Stimulated activated CD4-positive, alpha-beta T cell treated with anti-CD3 and anti-CD28 coated beads, Interleukin-4, amount 100 ng/mL, for 48 hours (primary cell): ENCODE measurements at places on chromosomes 12 and 14.
A peak's percentile ranks its signal among the peaks of the same experiment; 100 is the strongest.

DNA sequence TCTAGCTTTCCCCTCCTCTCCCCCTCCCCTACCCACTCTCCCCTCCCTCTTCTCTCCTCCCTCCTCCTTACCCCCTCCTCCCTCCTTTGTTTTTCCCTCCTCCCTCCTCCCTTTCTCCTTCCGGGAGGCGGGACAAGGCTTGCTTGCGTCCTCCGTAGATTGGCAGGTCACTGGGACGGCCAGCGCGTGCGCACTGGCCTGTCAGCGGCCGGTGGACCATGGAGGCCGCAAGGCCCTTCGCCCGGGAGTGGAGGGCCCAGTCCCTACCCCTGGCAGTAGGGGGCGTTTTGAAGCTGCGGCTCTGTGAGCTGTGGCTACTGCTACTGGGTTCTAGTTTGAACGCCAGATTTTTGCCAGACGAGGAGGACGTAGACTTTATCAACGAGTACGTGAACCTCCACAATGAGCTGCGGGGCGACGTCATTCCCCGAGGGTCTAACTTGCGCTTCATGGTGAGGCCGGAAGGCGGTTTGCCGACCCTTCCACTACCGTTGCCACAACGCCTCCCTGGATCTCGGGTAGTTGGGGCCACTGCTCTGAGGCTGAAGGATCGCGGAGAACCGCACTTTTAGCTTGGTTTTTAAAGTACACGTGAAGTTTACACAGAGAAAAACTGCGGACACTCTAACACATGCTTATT lies at the start of gene GLIPR1L2:
GLIPR1L2 (plus strand) TSS at position 191 of the 640 bp plus-strand sequence; CDS start at position 219, 28 bp downstream.
- peak; percentile 82 for DNase-seq

GRCh38 chr14:94394581-94395207 lies 6.3 kb upstream of the SERPINA1 start:
- DNase-seq, result no peak

GRCh38 chr14:36947362-36947761 lies 225.0 kb downstream of the SLC25A21 start:
- DNase-seq, result no peak

DNA sequence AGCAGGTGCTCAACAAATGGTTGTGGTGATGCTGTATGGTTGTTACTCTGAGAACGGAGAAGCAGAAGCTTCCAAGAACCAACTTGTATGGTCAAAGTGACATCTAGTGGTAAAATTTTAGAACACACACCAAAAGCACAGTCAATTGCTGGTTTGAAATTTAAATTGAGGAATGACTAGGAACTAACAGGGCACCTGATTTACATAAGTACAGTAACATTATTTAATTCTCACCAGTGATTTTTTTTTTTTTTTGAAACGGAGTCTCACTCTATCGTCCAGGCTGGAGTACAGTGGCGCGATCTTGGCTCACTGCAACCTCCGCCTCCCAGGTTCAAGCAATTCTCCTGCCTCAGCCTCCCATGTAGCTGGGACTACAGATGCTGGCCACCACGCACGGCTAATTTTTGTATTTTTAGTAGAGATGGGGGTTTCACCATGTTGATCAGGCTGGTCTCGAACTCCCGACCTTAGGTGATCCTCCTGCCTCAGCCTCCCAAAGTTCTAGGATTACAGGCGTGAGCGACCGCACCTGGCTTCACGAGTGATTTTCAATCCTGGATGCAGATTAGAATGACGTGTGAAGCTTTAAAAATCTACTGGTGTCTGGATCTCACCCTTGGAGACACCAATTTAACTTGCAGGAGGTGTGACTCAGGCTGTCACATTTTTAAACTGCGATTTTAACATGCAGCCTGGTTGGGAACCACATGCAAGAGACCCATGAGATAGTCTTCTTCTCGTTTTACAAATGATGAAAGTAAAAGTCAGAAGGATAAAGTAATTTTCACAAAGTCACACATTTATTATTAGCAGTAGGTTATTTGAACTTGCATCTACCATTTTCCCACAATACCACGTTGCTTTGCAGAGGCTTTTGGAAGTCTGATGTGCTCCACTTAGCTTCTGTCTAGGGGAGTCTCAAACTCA lies 14.1 kb upstream of the NUMB start:
- no peak for DNase-seq

DNA sequence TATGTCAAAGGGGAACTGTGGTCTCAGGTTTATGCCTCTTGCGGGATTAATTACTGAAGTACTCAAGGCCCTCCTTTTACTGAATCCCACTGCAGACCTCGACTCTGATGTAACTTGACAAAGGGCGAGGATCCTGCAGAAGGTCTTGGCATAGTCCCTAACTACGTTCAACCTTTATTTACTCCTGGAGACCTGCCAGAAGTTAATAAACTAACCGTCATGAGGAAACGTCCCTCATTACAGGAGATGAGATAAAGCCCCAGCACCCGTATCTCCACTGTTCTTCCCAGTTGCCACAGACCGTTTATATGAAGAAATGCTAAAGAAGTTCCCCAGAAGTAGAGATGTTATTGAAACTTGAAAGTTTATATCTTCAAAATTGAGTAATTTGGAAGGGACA lies 190.9 kb downstream of the ETV6 start:
- DNase-seq, result no peak
